ENCODE measurements at places on chromosomes 6 and 20.

DNA sequence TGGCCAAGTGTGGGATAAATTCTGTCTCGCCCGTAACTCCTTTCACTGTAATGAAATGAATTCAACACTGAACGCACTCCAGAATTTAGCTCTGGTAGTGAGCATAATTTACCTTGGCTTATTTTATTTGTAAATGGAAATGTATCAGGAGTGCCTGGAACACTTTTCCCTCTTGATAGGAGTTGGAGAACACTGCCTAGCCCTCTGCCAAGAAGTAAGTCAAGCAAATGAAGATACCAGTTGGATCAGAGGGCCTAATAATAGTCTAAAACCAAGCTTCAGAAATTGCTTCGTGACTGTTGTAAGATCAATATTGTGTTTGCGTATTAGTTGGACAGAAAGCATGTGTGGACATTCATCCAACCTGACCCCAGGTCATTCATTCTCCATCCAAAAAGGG lies 64.6 kb upstream of the TPD52L1 start:
- no peak for DNase-seq

GRCh38 chr6:153062516-153062915 lies 60.0 kb upstream of the MTRF1L start:
- DNase-seq = no peak

DNA sequence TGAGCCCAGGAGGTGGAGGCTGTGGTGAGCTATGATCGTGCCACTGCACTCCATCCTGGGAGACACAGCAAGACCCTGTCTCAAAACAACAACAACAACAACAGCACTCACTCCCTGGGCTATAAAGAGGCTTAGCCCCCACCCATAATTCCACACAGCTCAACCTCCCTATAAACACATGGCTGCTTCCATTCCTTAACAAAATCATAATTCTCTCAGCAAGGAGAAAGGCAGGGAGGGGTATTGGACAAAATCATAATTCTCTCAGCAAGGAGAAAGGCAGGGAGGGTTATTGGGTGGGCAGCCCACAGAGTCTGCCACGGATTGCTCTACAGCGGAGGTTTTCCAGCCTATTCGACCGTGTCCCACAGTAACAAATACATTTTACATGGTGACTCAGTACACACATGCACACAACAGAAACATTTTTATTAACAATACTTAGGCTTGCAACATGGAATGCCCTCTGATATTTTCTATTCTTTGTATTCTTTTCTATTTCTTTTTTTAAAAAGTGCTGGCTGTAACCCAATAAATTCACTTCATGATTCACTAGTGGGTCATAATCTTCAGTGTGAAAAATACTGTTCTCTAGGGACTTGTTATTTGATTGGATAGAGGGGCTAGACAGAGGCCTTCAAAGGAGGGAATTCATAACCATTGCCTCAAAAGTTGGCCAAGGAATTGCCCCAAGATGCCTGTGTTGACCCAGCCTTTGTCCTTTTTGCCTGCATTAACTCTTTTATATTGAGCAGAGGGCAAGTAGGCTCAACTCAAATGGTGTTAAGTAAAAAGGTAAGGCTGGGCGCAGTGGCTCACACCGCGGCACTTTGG lies 50.6 kb upstream of the ZMYND8 start:
- no peak for DNase-seq

GRCh38 chr6:129865013-129865412 lies 3.9 kb upstream of the TMEM244 start:
- no peak for DNase-seq

DNA sequence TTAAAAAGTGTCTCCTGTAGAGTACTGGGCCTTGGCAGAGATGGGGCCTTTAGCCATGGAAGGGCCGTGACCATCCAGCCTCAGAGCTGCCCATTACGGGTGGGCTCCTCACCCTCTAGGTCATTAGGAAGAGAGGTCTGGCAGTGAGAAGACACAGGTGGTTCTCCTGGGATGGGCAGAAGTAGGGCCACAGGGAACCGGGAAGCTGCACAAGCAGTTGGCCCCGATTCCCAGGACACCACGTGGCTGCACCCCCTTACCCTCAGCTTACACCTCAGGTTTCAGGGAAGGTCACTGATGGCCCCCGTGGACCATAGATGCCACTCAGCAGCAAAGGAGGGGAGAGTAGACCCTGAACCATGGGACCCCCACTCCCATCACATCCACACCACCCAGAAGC lies 1.6 kb downstream of the RAET1G start:
- no peak for DNase-seq

- DNase-seq = no peak
Measured at GRCh38 chr20:39049148-39049547, 87.0 kb downstream of the DHX35 start.

- DNase-seq = no peak
Measured at GRCh38 chr20:9319687-9320384, 194.6 kb upstream of the LAMP5 start.

DNA sequence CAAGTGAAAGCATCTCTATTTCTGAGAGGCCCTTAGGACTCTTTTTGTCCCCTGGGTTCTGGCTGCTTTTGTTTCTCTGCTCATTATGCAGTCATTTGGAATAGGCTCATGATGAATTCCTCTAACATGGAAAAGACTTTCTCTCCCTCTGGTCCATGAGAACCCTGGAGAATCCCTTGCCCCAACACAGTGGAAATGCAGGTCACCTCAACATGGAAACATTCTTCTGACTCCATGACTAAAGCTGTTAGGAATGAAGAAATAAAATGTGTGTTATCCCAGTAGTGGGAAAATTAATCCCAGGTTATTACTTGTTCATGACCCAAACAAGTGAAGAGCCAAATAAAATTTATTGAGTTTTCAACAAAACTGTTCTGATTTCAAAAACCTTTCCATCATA lies 458.6 kb downstream of the EPM2A start:
- no peak for DNase-seq

- DNase-seq = no peak
Measured at GRCh38 chr6:40597301-40597700, 10.1 kb upstream of the LRFN2 start.

DNA sequence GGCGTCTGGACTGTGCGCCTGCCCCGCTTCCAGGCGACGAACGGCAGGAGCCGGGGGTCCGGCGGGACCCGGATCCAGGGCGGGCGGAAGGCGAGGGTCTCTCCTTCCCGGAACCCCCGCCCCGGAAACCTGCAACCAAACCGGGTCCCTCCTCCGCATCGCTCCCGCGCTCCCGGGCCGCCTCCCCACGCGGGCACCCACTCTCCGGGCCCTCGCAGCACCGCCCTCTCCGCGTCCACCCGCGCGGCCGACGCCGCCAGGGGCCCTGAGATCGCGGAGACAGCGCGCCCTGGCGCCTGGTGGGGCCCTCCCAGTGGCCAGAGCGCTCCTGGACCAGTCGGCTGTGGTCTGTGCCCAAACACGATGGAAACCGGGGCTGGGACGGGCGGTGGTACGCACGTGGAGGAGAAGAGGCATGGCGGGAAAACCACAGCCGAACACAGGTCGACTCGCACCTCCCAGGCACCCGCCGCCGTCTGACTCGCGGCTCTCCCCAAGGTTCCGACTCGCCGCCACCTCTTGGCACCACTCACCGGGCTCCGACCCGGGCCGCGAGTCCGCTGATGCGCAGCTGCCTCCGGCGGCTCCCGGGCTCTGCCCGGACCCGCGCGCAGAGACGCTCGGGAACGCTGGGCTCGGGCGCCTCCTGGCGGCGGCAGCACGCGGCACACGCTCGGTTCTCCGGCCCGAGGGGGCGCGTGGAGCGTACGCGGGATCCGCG lies 7.9 kb downstream of the NKX2-2 start:
- DNase-seq = peak; percentile 47

DNA sequence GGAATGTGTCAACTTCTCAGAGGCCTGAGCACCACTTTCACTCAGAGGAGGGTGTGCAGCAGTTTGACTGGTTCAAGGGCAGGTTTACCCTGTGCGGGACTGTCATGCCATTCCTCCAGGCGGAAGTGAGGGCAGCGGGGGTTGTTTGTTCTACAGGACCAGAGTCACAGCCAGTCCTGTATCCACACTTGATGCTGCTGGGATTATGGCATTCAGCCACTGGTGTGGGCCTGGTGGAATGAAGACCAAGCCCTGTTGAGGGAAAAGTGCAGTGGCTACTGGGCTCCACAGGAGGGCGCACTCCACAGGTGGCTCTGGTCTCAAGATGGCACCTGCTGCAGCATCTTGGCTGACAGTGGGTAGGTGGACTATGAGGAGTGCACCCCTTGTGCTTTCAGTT lies 14.8 kb downstream of the SEMG2 start:
- no peak for DNase-seq

DNA sequence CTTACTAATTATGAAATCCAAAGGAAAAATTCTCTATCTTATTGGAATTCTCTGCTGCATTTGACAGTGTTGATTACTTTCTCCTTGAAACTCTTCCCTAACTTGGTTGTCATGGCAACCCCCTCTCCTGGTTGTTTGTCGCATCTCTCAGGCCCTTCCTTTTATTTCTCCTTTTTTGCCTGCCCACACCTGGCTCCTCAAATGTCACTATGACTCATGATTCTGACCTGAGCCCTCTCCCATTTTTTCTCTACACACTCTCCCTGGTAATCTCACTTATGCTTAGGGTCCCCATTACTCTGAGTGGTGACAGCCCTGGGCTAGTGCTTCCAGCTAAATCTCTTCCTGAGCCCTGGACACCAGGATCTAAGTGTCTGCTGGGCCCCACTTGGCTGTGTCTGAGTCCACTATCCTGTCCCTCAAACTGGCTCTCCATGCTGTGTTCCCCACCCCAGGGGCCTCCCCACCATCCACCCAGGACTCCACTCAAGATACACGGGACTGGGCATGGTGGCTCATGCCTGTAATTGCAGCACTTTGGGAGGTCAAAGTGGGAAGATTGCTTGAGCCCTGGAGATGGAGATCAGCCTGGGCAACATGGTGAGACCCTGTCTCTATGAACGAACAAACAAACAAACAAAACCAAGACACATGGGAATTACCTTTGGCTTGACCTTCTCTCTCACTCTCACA lies 16.5 kb upstream of the NNAT start:
- no peak for DNase-seq

GRCh38 chr6:51112731-51113130 lies 294.1 kb downstream of the TFAP2B start:
- no peak for DNase-seq

GRCh38 chr6:2502096-2502997 lies 248.4 kb downstream of the MYLK4 start:
- no peak for DNase-seq

DNA sequence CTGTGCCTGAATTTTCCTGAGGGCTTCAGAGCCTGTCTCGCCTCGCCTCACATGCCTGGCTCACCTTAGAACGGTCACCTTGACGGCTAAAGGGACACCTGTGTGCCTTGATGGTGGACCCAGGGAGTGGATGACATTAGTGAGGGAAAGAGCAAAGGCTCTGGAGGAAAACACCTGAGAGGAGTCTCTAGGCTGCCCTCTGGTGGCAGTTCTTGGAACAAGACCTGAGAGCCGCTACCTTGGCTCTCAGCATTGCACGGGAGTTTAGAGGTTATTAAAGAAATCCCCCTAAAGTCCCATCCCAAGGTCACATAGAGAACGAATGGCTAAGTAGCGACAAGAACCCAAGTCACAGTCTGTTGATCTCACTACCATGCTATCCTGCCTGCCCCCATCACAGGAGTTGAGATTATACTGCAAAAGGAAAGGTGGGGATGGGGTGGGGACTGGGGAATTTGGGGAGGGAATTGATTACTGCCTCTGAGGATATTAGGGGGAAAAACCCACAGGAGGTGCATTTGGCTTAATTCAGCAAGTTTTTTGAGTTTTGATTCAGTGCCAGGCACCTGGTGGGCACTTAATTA lies 7.9 kb upstream of the CDSN start:
- peak; percentile 58 for DNase-seq

Data from activated T-helper 9 cell treated with anti-CD3 and anti-CD28 coated beads, Interleukin-2, amount 50 U/mL, for 16 hours (primary cell).